Fibroblast of skin of back (primary cell): ENCODE measurements at places on chromosomes 3 and 15.

GRCh38 chr3:71705681-71706080 is 19.5 kb downstream of the EIF4E3 start:
- no peak for DNase-seq

- DNase-seq: peak; percentile 4
Measured at GRCh38 chr3:5798809-5799208, 611.3 kb downstream of the EDEM1 start.

DNA sequence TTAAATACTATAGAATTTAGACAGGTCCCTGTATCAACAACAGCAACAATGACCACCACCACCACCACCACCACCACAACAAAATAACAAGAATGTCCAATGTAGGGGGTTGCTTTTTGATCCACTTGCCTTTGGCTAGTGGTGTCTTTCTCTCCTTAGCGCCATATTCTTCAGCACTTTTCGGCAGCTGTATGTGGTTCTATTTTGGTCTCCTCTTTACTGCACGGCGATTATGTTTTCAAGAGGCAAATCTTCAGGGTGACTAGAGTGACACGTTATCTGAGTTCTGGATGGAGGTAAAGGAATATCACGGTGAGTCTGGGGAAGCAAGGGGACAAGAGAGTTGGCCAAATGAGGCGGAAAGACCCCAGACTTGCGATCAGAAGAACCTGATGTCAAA is 56.1 kb downstream of the ST6GAL1 start:
- no peak for DNase-seq

- DNase-seq: peak; percentile 59
Measured at GRCh38 chr3:73614419-73614818, 10.3 kb downstream of the PDZRN3 start.

- DNase-seq: no peak
Measured at GRCh38 chr15:99635145-99635544, 69.4 kb downstream of the MEF2A start.

- DNase-seq: peak; percentile 45
Measured at GRCh38 chr3:184765730-184766074, 46.3 kb upstream of the VPS8 start.

DNA sequence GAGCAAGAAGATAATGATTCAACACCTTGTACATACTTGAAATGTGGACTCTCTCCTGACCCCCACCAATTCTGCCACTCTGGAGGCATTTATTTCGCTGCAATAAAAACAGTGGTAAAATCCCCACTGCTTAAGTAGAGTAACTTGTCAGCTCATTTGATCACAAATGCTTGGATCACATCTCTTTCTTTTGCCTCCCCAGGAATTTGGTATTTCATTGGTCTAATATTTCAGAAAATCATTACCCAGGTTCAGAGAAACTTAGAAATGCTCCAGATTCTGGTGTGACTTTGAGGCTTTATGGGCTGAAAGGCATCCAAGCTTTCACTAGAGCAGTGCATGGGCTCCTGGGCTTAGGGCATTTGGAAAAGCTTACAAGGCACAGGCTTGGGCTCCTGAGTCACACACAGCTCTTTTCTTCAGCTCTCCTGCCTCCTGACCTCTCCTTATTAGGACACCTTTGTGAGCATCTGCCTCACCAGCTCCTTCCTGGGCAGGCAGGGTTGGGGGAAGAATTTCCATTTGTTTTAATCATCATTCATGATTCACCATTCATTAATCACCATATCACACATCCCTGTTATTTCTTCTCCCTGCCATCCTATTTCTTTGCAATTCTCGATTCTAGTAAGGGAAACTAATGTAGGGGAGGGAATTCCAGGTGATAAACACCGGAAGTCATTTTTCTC is 22.5 kb downstream of the CDCP1 start:
- DNase-seq: peak; percentile 93

DNA sequence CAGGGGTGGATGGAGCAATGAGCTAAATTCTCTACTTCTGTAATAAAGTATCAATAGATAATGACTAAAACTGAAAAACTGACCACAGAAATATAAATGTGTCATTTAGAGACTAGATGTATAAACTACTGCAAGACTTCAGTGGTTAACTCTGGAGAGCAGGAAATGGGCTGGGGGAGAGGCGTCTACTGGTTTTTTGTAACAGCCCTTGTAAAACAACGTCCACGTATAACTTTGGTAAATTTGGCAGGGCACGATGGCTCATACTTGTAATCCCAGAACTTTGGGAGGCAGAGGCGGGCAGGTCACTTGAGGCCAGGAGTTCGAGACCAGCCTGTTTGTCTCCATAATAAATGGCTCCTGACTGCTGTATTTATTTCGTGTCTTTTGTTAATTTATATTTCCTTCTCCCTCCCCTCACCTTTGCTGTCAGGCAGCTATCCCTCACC is 12.5 kb downstream of the RAB27A start:
- DNase-seq: no peak

- peak; percentile 55 for DNase-seq
Measured at GRCh38 chr3:138188013-138188730, 1.1 kb downstream of the ARMC8 start.

DNA sequence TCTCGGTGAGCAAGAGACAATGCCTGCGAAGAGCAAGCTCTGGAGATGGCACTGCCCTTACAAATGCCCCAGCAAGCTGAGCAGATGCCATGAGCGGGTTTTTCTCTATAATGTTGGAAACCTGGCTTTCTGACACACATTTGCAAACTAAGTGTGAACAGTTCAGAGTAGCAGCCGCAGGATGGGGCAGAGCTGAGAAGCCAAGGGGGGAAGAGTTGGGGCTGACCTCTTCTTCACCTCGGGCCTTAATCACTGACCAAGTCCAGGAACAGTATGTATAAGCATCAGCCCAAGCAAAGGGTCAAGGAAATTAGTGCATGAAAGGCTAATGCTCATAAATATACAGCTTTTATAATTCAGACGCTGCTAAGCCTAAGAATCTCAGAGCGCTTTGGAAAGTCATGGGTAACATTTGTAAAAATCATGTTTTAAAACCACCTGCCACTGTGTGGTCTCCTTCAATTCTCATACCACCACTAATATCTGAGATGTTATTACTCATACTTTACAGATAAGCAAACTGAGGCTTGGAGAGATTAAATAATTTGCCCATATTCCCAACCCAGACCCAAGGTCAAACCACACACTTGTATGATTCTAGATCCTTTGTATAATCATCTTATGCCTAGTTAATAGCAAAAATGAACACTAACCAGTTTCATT is 603.4 kb downstream of the FOXP1 start:
- no peak for DNase-seq

- DNase-seq: peak; percentile 90
Measured at GRCh38 chr3:113249111-113249510, 37.8 kb downstream of the BOC start.

DNA sequence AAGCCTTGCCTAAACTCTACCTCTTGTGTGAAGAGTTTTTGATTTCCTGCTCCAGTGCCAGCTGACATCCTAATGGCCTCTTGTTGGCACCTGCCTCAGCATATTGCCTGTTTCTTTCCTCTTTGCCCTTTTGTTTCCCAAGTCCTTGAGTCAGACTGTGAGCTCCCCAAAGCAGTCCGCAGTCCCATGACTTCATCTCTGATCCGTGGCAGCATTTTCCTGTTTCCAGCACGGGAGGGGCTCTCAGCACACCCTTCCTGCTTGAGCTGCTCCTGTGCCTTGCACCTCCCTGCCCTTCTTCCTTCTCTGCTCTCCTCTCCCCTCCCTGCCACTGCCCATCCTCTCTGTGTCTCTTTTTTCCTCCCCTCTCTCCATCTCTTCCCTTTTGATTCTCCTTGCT is 179.6 kb downstream of the EPHB1 start:
- no peak for DNase-seq

DNA sequence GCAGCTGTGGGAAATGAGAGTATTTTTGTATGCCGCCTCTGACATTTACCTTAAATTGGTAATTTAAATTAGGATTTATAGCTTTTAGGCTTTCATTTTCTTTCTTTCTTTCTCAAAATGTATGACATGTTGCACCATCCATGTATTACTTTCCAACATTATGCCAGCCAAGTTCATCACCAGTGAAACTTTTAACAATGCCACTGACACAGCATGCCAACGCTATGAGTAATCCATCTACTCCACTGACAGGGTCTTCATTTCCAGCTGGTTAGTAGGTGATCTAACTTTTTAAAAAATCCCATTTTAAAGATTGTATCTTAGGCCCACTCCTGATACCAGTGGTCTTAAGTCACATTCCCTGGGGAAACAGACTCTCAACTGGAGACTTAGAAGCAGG is 21.8 kb upstream of the CLDN16 start:
- peak; percentile 62 for DNase-seq

DNA sequence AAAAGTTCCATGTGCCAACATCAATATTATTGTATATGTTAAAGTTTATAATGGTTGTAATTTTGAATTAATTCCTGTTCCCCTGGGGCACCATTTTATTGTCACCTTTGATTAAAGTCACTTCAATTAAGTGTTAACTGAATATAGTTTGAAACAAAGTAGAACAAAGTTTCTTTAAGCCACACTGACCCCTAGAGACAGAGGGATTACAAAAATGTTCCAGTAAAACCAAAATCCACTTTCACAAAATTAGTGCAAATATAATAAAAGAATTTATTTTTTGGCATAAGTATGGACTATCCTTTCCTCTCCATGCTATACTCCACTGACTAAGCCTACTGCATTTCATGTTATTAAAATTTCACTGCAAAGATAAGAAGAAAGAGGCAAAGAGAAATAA is 123.9 kb downstream of the ZMAT3 start:
- peak; percentile 11 for DNase-seq

- DNase-seq: no peak
Measured at GRCh38 chr3:27324686-27325085, 44.5 kb downstream of the NEK10 start.

DNA sequence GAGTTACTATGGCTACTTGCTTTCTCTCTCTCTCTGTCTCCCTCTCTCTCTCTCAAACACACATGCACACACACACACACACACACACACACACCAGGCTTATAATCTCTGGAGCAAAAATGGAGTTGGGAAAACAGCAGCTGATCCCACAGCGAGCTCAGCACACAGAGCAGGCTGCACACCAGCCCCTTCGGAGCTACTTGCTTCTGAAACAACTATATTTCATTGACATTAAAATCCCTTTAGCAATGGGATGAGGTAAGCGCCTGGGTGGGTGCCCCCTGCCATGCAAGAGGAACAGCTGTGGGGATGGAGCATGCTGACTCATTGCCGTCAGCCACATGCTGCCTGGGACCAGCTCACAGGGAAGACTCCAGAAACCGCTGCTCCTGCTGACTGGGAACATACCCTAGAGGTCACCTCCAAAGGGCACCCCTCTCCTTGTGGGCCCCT is 45.7 kb downstream of the B3GNT5 start:
- peak; percentile 89 for DNase-seq

DNA sequence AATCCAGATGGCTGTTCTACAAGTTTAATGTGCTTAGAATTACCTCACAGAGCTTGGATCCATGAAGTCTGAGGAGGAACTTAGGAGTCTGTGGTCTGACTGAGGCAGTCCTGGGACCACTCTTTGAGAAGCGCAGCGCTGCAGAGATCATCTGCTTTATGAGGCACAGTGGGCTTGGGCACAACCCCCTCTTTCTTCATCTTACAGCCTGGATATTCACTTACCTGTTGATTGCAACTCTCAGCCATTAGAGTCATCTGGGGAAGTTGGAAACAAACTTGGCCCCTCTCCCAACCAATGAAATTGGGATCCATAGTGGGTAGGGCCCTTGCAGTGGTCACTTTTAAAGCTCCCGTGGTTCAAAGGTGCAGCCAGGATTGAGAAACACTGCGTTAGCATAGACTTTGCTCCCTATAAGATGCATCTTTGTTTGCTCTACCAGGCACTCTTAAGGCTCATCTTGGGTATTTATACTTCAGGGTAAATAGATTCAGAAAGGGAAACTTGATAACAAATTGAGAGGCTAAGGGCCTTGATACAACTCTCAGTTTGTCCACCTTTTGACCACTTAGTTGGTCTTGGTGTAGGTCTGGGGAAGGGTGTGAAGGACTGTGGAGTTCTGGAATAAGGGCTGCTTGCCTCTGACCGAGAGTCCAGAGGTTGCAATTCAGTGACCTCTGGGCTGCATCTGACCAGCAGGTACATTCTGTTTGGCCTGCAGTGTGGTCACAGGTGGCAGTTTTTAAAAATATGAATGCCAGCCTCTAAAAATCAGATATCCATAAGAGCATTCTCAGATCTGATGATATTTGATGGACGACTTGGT is 22.8 kb downstream of the FEM1B start:
- no peak for DNase-seq

DNA sequence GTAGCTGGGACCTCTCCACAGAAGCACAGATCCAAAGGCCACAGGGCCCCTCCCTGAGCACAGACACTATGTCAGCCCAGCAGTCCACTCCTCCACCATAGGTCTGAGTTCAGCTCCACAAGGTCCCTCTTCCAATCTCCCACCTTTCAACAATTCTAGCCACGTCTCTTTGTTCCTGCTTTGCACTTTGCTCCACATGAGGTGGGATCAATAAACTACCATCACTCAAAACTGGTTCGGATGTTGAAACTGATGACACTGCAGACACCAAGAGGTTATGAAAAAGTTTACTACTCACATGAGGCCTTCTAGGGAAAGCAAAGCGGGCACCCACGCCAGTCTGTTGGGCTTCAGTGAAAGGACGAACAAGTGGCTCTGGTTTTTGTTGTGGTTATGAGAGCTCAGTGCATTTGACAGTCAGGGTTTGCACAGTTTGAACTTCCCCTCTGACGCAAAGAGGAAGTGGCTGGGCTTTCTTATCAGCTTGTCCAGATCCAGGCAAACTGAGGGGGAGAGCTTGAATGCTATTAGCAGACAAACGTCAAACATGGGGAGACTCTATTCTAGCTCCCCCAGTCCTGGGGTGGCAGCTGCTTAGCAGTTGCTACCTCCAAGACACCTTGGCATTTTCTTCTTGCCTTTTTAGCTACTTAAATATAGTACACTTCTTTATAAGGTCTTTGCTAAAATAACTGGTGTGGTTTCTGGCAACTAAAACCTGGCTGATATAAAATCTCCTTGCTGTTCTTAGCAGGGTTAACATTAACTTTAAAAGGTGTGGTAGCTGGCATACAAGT is 37.8 kb downstream of the ZNF445 start:
- DNase-seq: peak; percentile 12

GRCh38 chr3:31486865-31487533 is 45.7 kb upstream of the STT3B start:
- no peak for DNase-seq

DNA sequence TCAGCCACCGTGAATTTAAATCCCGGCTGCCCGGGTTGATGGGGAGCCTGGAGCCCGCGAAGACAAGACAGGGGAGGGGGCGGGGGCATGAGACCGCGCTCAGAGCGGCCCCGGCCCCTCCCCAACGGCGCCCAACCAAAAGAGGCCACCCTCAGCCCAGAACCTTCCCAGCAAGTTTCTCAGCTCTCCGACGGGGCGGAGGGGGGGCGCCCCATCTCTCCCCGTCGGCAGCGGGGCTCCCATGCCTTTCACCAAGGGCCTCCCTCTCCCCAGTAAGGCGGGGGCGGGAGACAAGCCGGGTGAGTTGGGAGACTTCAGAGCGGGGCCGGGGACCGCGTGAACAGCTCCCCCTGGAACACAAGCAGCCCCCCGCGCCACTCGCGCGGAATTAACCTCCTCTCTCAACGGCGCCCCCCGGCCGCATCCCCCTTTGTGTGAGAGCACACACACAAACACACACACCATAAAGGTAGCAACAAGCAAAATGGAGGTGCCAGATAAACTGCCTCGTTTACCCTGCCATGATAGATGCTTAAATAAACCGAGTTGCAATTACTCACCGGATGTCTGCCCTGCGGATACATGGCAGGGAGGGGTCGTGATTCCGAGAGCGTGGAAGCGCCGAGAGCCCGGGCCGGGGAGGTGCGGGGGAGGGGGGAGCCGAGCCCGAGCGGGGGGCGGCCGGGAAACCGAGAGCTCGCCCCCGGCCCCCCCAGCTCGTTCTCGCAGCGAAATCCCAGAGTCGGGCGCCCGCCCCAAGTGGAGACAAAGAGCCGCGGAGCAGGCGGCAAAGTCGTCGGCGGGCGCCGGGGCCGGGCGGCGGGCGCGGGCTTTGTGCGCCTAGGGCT is 1.3 kb downstream of the TLE3 start:
- peak; percentile 71 for DNase-seq
